ENCODE measurements at places on chromosomes 12 and 14.

GRCh38 chr12:105018012-105018411 lies 31.9 kb downstream of the NOPCHAP1 start:
- no peak for DNase-seq

- no peak for DNase-seq
These were observed 1778.9 kb upstream of the SEL1L start for GRCh38 chr14:83312511-83312910.

DNA sequence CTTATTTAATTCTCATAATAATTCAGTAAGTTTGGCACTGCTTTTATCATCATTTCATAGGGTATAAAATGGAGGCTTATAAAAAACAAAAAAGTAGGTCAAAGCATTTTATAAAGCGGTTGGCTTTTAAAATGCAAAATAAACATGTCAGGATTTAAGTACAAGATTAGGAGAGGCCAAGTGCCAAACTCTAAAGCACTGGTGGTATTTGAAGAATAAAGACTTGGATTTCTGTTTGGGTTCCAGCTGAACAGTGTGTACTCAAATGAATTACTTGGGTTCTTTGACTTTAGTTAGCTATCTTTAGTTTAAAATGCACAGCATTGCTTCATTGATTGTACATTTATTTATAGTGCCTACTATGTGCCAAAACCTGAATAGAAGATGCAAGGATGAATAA lies 966.6 kb upstream of the SEL1L start:
- no peak for DNase-seq

DNA sequence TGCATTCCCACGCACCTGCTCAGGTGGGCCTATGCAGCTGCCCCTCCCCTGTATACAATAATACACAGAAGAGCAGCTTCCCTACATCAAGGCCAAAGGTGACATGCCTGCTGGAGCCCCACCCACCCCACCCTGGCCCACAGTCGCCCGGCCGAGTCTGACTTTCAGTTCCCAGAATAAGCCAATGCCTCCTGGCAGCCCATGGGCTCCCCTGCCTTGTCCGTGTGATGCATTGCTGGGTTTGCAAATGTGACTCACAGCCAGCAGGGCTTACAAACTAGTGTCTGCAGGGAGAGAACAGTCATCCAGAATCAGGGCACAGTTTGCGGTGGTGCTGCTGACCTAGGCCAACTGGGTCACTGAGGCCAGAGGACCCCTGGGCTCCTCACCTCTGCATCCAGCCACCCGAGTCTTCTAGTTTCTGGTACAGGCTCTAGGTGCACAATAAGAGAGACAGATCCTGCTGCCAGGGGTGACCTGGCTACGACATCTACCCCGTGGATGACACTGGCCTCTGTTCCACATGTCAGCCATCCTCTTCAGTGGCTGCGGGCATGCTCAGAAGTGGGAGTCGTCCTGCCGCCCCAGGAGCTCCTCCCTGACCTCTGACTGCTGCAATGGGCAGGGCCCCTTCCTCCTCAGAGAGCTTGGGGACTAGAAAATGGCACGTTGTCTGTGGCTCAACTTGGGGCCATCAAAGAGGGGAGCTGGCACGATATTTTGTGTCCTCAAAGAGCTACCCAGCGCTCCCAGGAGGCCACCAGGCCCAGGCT lies 84.5 kb downstream of the CHGA start:
- DNase-seq, result no peak

GRCh38 chr14:88868558-88869159 lies 44.2 kb downstream of the TTC8 start:
- no peak for DNase-seq

- no peak for DNase-seq
These were observed 143.8 kb upstream of the GARIN2 start for GRCh38 chr14:67045440-67045839.

DNA sequence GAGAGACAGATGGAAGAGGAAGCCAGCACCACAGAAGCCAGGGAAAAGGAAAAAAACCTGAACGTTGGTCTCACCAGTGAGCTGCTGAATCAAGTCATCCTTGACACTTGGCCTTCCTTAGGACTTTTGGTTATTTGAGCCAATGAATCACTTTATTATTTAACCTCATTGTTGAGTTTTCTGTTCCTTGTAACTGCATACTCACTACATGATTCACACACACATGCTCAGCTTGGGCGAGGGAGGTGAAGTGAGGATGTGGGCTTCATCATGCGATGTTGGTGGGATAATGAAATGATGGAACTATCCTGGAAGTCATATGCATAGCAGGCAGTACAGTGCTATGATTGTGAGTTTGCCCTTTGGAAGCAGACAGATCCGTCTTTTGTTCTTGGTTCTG lies 40.6 kb upstream of the RPH3A start:
- no peak for DNase-seq

GRCh38 chr12:105733579-105733978 lies 403.1 kb downstream of the C12orf75 start:
- no peak for DNase-seq

DNA sequence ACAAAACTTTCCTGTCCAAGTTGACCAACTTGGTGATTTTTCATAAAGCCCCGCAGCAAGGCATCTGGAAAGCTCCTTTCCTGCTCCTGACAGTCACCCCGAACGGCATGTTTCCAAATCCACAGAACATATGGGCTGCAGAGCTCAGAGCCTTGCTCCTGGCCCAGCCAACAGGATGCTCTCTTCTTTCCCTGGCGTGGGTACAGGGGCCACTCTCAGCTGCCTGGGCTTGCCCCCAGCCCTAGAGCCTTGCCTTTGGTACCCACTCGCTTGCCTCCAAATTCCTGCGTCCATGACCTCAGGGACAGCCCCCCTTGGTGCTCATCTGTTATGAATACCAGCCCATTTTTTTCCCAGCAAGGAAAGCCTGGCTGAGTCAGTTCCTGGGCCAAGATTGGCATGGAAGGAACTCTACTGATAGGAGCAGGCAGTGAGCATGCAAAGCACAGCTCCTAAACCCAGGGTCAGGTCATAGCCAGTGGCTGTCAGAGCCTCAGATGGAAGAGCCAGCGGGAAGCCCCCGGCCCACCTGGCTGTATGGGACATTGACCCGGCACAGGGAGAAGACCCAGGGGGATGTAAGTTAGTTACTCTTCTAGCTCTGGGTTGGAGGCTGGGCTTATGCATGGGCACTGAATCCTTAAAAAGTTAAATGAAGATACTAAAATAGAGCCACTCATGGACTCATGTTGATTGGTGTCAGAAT lies 105.3 kb upstream of the RTL1 start:
- DNase-seq, result no peak

DNA sequence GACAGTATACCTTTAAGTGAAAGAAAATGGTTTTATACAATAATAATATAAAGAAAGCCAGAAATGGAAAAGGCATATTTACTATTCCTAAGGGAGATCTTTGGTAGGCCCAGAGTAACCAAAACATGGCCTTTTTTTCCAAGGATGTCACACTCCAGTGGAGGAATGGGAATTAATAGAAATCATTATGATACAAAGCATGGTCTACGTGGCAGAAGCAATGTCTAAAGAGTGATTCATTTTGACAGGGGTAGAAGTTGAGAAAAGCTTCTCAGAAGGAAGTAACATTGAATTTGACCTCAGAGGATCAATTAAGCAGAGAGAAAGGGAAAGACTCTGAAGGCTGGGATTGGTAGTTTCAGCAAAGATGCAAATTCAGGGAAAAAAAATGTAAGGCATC lies 208.6 kb downstream of the BTG1 start:
- no peak for DNase-seq

DNA sequence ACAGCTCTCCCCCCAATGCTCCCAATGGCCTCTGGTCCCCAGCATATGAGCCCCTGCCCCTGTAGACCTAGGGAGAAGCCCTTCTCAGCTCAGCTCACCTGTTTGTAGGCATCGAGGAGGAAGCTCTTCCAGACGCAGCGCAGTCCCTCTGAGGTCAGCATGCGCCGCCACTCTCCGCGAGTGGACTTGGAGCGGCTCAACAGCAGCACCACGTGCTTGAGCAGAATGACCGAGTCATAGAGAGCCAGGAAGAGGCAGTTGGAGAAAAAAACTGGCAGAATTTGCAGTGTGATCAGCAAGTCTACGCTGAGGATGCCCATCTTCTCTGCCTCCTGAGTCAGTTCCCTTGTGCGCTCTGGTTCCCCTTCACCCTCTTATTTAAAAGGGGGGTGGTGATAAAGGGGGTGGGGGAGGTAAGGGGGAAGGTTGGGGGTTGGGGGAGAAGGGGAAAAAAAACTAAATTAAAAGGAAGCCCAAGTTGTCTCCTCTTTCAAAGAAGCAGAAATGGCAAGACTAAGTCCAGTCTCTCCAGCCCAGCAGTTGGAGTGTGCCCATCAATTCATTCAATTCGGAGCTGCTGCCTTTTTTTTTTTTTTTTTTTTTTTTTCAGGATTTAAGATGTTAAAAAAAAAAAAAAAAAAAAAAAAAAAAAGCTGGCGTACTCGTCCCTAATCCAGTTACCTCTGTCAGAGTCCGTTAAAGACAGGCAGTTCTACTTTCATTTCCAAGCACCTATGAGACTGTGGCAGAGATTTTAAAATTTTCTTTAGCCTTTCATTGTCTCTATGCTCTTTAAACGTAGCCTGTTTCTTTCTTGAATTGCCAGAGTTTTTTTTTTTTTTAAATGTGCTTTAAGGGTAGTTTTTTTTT lies at the start of gene DIO2:
DIO2 (minus strand) TSS at position 352 of the 870 bp plus-strand sequence; CDS start at position 320, 32 bp downstream.
- no peak for DNase-seq

GRCh38 chr14:89036371-89036770 lies 211.9 kb downstream of the TTC8 start:
- no peak for DNase-seq

DNA sequence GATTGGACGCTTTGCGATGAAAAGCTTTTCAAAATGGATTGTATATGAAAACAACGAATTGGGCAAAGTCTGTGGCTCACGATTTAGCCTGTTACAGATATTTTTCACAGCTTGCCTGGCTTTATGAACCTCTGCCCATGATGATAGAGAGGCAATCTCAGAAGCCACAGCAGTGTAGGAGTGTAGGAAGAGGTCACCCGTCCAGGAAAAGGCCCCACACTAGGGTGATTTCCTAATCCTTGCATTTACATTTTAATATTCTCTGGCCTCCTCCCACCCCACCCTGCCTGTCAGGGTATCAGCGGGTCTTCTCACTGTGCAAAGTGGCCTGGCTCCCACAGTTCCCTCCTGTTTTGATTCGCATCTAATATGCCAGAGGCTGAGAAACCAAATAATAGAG lies 81.8 kb upstream of the FOXN3 start:
- no peak for DNase-seq

GRCh38 chr14:104845834-104846441 lies 19.1 kb upstream of the CEP170B start:
- DNase-seq, result no peak

DNA sequence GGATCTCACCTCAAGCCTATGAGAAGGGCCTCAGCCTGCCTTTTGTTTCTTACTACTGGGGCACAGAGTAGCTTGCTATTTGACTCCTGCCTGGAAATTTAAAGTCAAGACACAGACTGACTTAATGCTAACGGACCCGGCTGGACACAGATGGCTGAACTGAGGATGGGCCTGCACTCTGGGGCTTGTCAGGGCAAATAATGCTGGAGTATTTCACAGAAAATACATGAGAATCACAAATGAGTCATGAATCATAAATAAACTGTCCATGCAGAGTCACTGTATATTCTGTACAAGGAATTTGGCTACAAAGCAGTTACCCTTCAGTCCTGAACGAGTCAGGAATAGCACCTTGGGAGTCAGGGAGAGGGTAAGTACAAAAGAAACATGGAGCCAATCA lies 683.2 kb upstream of the FOXG1 start:
- DNase-seq, result no peak

GRCh38 chr14:69473946-69474345 lies 10.6 kb upstream of the PLEKHD1 start:
- DNase-seq, result no peak

GRCh38 chr14:75646762-75647161 lies 13.9 kb downstream of the ERG28 start:
- DNase-seq, result no peak

DNA sequence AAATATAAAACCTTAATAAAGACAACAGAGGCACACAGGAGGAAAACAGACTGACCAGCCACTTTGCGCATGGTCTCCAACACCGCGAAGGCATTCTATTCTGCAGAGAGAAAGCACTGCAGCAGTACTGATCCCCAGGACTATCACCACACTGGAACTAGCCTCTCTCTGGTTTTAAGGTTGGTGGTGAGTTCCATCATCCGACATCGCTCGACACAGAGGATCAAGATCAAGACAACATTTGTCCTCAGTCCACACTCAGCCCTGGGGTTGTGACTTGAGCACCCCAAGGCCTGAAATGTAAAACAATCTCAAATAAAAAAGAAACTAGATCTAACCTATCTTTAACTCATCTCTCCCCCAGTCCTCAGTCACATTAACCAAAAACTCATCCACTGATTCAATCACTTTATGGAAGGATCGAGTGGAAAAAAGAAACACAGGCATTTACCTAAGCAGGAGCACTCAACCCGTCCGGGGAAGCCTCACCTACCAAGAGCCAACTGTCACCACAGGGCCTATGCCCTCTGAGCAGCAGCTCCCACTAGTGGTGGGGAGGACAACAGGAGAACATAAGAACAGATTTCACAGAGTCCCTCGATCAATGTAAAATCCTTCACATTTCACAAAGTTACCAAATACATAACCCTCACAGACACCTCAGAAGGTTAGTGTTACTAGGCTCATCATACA lies 17.7 kb downstream of the STXBP6 start:
- no peak for DNase-seq

DNA sequence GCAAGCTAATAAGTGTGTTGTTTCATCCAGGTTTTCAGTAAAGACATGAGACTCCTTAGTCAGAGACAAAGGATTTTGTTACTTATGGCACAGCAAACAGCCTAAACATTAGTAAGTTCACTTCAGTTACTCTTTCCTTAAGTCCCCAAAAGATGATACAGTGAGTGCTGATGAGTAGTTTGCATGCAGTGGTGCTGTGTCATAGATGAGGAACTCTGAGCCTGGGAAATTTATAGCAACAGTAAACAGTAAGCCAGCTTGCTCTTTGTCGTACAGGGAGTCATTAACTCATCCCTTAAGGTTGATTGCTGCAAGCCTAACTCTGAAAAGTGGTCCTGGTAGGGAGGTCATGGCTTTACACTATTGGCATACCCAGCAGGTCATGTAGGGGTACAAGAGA lies 208.6 kb upstream of the OR4E1 start:
- DNase-seq, result no peak

DNA sequence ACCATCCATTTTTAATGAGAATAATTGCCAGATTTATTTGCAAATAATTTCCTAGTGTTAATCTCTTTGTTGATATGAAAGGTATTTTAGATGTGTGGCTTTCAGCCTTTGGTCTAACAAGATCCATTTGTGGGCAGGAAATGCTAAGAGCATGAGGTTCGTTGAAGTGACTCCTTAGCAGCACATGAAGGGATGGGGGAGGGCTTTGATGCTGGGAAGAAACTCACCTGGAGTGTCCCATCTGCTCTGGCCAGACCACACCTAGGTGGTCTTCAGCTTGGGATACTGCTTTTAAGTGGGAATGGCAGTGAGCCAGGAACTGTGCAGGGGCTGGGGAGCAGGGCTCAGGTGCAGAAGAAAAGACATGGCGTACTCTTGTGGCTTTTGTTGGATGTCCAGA lies 13.6 kb downstream of the SFSWAP start:
- no peak for DNase-seq
